ENCODE measurements at places on chromosomes 11 and 22.

DNA sequence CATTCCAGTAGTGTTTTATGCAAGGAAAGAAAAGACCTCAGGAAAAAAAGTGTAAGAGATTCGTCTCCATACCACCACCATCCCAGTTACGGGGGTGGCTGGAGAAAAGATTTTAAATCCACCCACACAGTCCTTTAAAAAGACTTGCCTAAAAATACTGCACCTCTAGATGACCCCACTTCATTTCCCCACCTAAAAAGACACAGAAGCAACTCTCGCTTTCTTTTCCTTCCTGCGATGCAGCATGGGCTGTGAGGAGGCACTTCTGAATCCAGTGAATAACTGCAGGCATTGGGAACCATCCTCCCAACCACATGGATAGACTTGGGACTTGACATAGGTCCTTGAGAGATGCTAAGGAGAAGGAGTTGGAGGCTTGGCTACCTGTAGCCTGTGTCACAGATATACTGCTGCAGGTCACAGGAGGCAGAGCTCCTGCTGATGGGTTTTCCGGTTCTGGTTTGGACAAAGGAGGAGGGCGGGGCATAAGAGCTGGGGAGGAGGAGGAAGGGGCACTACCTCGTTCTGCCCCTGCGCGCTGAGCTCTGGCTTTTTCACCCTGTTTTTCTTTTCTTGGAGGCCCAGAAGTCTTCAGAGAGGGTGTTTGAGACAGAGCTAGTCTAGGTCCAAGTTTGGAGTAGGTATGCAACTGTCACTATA lies 285.9 kb downstream of the NTM start:
- DNase-seq = no peak

GRCh38 chr22:33130473-33130872 lies 72.3 kb upstream of the SYN3 start:
- DNase-seq = no peak

GRCh38 chr11:44140372-44140771 lies 44.9 kb downstream of the EXT2 start:
- no peak for DNase-seq

DNA sequence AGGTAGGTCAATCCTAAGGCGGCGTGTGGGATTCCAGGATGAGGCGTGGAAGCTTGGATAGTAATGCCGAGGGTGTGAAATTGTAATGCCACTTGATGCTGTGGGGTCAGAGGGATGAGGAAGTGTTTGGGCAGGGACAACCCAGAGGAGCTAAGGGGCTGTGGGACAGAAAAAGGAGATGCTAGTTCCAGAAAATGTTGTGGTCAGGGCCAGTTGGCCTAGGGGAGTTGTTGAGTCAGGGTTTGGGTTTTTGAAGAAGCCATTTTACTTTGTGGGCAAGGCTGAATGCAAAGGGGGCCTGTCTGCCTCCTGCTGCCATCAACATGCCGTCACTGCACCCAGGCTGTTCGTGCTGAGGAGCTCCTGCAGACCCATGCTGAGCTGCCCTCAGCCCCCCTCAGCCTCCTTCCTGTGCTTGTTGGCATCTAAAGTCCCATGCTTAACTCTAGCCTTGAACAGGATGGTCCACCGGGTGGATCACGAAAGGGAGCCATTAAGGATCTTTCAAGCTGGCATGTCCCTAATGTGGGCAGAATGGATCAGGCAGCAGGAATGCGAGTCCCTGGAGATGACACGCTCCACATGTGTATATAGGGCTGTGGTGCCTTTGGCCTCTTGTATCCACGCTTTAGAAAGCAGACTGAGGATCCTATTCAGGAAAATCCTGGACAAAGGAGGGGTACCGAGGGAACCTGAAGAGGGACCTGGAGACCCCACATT lies 2.1 kb downstream of the C11orf16 start:
- DNase-seq = no peak

- DNase-seq = no peak
Observed at GRCh38 chr11:64931290-64931689, 4.4 kb downstream of the GPHA2 start.

GRCh38 chr22:28599693-28600092 lies 79.9 kb downstream of the TTC28 start:
- DNase-seq = no peak

DNA sequence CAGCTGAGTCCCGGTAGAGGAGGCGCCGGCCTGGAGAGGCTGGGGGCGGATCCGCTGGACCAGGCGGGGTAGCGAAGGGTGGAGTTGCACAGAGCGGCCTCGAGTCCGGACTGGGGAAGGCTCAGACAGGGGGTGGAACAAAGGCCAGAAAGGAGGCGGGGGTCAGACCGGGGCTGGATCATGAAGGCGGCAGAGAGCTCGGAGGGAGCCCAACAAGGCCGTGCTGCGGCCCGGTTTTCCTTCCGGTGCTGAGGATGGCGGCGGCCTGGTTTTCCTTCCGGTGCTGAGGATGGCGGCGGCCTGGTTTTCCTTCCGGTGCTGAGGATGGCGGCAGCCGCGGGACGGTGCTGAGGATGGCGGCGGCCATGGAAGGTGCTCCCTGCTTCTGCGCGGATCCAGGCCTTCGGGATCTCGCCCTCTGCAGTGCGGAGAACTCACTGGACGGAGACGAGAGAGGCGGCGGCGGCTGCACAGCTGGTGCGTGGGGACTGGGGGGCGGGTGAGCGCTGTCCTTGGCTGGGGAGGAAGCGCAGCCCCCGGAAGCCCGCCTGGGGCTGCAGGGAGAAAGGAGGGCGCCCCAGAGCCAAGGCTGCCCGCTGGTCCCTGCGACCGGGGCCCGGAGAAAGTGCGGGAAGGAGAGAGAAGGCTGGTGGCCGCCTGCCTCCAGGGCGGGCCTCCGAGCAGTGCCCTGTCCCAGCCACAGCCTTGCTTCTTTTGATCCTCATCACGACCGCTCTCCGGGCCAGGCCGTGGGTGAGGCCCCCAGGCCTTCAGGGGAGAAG lies 350.4 kb upstream of the B3GAT1 start:
- no peak for DNase-seq

GRCh38 chr11:11444804-11445131 lies 91.7 kb upstream of the CSNK2A3 start:
- DNase-seq = no peak

DNA sequence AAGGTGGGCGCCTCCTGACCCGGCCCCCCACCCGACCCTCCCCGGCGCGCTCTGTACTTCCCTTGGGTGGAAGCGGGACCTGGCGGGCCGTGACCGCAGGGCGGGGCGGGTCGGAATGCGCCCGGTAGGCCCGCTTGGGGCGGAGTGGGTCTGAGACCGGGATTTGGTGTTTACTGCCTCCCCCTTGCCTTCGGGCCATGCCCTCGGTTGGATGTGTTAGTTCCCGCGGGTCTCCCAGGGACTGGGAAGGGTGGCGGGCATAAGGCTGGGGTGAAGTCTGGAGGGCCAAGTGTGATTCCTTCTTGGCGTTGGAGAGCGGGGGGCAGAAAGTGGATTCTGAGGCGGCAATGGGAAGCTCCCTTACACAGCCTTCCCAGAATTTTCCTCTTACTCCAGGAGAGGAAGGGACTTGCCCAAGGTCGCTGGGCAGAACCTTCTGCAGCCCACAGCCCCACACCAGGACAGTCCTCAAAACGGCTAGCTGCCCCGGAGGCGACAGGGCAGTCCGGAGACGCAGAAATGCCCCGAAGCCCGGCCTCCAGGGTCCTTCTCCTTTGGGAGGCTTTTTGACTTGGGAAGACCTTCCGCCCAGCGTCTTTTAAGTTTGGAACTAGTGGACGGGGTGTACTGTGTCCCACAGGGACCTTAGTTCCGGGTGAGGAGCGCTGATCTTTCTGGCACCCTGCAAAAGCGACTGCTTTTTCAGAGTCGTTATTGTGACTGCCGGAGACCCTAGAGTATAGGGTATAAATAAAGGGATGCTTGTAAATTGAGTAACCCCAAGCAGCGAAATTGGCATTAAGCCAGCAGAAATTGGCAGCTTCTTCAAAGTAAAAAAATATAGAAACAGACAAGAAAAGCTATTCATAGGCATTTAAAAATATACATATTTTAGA lies 647 bp downstream of the SWAP70 start:
- peak; percentile 20 for DNase-seq

DNA sequence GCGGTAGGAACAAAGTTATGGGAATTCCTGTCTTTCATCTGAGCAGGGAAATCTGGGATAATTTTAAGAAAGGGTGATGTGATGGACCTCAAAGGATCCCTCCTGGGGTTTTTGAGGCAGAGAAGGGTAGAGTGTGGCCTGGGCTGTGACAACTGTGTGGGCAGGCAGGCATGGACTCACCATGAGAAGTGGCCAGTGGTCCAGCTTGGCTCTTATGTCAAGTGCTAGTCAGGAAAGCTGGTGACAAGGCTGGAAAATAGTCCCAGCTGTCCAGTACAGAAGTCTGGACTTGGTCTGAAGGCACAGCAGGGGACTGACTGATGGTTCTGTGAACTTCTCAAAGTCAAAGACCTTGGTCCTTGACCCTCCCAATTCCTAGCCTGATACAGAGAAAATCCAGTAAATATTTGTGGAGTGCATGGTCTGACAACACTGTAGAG lies 1.7 kb downstream of the PPFIBP2 start:
- no peak for DNase-seq

- DNase-seq = no peak
Observed at GRCh38 chr22:31881200-31881599, 63.1 kb upstream of the YWHAH start.

GRCh38 chr11:67277231-67277961 lies 11.1 kb downstream of the GRK2 start:
- peak; percentile 89 for DNase-seq

DNA sequence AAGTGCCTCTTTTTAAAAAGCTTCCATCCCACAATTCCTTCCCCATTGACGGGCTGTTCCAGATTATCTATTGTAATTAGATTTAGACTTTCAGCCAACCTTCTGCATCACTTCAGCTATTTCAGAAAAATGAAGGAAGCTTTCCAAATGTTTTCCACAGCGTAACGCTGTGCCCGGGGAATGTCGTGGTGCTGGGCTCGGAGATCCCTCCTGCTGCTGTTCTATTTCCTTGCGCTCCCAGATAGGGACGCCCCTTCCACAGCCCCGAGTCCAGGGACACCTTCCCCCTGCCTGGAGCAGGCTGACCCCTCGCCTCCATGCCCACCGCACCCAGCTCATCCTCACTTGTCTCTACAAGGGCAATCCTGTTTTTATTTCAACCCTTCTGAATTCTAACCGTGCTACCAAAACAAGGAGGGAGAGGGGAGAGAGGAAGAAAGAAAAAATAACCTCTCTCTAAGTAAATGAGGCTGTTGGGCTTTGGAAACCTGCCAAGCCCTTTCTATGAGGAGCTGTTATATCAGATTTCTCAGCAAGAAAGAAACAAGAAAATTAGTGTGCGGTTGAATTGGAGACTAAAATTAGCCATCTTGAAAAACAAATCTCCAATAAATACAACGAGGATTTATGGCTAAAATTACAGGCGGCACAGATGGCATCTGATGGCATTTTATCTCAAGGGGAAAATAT lies 366.9 kb downstream of the BRD1 start:
- no peak for DNase-seq

All from activated naive CD8-positive, alpha-beta T cell treated with anti-CD3 and anti-CD28 coated beads, Interleukin-2, amount 50 U/mL, for 24 hours (primary cell).